ENCODE measurements at places on chromosomes 13 and 19.

DNA sequence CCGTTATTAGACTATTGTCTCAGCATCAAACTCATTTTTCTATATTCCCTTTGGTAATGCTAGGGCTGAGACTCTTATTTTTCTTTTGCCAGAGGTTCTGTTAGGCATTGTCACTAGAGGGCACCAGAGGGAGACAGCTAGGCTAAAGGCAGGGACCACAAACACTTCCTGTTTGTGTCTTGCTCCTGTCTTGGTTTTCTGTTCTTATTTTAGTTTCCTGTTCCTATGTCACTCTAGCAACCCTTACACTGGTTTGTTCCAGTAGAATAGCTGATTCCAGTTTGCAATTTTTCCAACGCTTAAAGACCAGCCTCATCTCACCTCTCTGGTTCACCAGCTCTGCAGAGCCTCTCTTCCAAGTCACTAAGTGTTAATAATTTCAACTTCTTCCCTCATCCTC lies 772.0 kb downstream of the DIAPH3 start:
- DNase-seq = no peak

GRCh38 chr19:3750211-3750610 lies 11.3 kb downstream of the APBA3 start:
- no peak for DNase-seq

GRCh38 chr13:39379667-39380655 lies 223.0 kb downstream of the LHFPL6 start:
- no peak for DNase-seq

GRCh38 chr19:57537953-57538547 lies 10.9 kb downstream of the ZNF549 start:
- no peak for DNase-seq

- DNase-seq = no peak
Observed at GRCh38 chr19:3350014-3350663, 16.2 kb upstream of the NFIC start.
